ENCODE measurements at places on chromosomes 12 and 14.

DNA sequence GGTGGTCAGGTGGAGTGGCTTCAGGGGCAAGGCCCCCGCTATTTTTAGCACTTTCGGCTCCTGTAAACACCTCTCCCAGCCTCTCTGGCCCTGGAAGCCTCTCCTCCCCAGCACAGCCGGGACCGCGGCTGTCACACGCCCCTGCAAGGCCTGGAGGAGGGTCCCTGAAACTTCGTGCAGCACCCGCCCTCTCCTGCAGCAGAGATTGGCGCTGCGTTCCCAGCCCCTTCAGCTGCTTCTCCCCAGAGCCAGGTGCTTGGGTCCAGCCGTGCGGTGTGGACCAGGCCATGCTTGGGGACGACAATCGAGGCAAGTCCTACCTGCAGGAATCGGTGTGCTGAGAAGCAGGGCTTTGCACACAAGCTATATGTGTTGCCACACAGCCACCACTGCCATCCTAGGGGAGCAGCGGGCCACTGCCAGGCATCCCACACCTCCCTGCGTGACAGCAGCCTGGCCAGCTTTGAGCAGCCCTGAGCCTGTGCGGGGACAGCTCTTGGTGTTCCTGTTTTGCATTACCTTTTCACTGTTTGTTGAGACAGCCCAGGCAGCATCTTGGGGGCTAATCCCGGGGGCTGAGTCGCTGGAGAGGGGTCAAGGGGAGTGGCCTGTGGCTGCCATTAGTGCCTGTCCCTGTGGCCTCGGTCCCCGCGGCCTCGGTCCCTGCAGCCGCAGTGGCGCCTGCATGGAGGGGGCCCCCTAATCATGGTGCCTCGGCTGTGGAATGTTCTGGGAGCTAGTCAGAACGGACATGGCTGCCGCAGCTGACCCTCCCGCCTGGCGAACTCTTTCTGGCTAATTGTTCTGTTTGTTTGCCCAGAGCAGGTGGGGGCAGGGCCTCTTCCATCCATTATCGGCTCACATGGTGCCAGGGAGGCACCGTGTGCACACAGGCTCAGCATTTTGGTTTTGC, 27.6 kb upstream of the TRAF3 start:
- DNase-seq = no peak

DNA sequence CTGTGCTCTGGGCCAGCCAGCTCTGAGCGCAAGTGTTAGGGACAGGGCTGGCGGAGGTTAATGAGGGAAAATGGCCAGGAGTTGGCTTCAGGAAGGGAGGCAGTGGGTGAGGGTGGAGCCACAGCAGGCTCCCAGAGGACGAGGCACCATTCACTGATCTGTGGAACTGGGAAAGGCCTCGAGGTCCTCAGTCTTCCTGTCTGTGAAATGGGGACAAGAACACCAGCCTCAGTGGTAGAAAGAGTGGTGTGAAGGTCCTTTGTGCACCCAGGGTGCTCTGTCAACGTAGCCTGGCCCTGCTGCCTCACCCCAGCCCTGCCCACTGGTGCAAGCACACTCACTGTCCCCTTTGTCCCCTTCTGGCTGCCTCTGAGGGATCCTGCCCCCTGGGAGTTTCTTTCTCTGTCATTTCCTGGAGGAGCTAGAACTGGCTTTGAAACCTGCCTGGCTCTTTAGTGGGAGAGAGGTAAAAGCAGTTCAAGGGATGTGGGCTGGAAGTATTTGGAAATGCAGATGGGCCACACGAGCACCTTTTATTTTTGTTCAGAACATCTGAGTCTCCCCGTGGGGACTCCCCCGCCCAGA, 25.0 kb downstream of the SYNDIG1L start:
- DNase-seq = no peak

DNA sequence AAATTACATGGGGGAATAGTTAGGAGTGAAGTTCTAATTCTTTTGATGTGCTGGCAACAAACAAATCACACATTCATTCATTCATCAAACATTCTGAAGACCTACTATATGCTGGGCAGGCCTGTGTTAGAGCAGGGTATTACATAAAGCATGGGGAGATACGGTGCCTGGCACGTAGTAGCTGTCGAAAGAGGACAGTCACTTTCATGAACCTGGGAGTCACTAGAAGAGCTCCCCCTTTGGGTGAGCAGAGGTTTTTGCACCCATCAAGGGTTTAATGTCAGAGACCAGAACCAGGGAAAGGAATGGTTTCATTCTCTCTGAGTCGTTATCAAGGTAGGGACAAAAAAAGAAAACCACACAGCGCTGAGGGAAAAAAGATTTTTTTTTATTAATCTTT, 10.0 kb downstream of the LHX5 start:
- DNase-seq = no peak

DNA sequence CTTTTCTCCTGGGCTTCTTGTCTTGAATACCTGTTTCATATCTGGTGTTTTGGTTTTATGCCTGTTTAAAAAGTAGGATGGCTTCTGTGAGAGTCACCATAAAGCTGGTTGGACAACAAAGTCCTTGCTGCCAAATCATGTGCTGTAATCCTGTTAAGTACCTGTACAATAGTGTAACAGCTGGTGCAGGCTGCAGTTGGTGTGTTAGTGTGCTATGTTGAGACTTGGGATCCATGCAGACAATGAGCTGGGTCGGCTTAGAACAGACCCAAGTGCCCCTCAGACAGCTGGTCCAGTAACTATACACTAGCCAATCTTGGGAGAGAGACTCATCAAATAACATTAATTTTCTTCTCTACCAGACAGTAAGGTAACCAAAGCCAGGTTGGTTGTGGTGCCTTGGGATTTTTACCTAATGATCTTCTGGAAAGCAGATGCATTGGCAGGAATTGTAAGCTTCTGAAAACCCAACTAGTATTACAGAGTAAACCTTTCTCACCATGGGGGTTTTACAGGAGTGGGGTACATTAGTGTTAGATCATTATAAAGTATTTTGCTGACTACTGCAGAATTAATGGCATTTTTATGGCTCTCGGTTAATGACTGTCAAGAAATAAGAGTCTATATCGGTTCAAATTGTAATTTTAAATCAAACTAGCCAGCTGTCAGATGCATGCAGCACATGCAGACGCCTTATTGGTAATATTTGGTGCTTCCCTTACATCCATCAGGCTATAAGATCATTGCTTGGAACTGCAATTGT, 231.2 kb downstream of the PDZRN4 start:
- no peak for DNase-seq

- no peak for DNase-seq
Observed at GRCh38 chr12:48629541-48629940, 52.5 kb downstream of the KANSL2 start.

DNA sequence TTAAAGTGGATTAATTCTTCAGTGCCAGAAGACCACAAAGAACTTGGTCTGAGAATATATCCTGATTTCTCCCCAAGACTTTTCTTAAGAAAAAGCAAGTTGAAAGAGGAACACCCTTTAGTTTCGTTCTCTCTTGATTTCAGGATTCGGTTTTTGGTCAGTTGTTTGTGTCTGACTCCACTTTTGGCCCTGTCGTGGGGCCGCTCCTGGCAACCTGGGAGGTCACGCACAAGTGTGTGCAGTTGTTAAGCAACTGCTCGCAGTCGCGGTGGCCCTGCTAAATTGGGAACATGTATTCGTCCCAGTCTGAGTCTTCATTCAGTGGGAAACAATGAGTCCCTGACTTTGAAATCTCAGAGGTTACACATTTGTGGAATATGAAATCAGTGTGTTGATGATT, 68.7 kb downstream of the RGS6 start:
- no peak for DNase-seq

DNA sequence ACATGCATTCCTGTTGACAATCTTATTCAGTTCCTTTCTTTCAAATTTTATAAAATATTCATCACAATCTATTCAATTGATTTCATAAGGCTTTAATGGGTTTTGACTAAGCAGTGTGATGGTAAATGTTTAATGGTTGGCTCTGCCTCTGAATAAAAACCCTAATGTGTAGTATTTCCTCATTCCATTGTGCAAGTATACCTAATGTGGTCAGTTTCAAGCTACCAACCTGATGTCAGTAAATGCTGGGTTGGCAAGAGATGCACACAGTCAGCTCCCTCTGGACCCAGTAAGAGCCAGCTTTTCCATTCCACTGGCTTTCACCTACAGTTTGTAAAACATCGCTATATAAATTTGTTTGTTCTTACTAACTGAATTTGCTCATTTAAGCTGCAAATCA, 53.9 kb downstream of the METTL25 start:
- DNase-seq = no peak

GRCh38 chr14:76537906-76538647, 162.1 kb downstream of the ESRRB start:
- DNase-seq = no peak

DNA sequence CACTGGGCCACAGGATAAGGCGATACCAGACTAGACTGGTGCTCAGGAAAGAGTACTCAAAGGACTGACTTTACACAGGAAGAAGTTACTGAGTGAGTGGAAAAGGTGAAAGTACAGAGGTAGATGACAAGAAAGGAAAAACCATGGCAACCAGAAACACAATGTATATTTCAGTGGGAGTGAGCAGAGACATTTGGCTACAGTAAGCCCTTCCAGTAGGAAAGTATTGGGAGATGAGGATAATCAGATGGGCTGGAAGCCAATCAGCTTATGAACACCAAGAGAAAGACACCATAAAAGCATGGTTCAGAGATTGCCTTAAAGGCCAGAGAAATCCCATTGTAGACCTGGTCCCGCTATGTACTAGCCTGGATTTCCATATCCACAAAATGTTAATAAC, 51.6 kb downstream of the TMTC1 start:
- DNase-seq = no peak

GRCh38 chr12:40181490-40181889, 43.3 kb upstream of the LRRK2 start:
- DNase-seq = no peak

GRCh38 chr14:89588840-89589296, 171.8 kb upstream of the FOXN3 start:
- DNase-seq = no peak

GRCh38 chr14:37901978-37902377, 305.7 kb upstream of the SSTR1 start:
- DNase-seq = no peak

DNA sequence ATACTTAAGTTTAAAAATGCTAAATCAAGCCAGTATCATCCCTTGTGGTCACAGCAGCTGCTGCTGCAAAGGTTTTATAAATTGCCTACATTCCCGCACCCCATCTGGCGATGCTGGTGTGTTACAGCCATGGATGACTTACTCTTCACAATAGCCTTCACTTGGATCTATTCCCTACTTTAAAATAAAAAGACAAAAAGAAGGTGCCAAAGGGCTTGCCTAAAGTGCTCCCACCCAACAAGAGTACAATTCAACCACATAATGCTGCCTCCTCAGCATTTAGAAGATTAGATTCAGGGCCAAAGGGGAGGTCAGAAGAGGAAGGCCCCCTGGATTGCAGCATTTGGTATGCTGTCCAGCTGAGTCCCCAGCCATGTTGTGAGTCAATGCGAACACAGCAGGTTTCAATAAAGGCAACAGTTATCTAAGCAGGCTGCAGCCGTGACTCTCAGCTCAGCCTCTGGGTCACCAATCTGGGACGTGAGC, 176.1 kb downstream of the DAD1 start:
- DNase-seq = no peak

DNA sequence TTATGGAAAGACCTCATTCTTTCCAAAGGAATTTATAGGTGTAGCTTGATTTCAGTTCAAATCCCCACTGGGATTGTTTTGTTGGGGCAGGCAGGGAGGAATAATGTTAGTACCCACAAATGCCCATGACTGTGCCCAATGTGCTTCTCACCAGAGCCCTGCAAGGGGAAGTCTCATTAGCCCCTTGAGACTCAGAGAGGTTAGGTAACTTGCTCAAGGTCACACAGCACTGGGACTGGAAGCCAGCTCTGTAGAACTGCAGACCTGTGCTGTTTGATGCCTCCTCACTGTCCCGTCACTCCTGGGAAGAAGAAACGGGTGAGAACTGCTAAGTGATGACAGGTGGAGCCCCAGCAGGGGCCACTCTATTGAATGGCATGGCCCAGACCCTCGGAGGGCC, 8.9 kb downstream of the ANKRD9 start:
- no peak for DNase-seq

- DNase-seq = no peak
Observed at GRCh38 chr14:24051176-24051788, 527 bp upstream of the CARMIL3 start.

GRCh38 chr12:12294215-12295005, 27.6 kb upstream of the LRP6 start:
- no peak for DNase-seq

DNA sequence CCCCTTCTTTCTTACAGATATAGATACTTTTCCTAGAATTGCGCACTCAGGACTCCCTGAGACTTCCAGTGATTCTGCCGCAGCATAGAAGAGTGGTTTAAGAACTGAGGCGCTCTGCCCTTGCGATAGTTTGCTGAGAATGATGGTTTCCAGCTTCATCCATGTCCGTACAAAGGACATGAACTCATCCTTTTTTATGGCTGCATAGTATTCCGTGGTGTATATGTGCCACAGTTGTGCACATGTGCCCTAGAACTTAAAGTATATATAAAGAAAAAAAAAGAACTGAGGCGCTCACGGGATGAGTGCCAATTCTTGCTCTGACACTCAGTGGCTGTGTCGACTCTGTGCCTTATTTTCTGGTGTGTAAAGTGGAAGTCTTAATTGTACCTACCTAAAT, 1.4 kb upstream of the CPM start:
- DNase-seq = no peak

DNA sequence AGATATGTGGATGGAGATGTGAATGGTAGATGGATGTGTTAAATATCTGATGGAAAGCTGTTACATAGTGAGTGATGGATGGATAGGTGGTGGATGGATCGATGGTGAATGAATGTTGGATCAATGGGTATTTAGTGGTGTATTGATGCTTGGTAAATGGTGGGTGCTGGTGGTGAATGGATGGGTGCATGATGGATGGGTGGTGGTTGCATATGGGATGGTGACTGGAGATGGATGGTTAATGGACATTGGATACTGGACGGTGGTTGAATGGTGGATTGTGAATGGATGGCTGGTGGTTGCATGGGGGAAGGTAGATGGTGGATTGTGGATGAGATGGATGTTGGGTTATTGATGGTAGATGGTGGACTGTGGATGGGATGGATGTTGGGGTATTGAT, 2.1 kb upstream of the LBHD2 start:
- no peak for DNase-seq

GRCh38 chr14:71180397-71180796, 273.1 kb downstream of the PCNX1 start:
- no peak for DNase-seq

- DNase-seq = no peak
Observed at GRCh38 chr14:105377555-105378182, 20.7 kb upstream of the TEX22 start.

DNA sequence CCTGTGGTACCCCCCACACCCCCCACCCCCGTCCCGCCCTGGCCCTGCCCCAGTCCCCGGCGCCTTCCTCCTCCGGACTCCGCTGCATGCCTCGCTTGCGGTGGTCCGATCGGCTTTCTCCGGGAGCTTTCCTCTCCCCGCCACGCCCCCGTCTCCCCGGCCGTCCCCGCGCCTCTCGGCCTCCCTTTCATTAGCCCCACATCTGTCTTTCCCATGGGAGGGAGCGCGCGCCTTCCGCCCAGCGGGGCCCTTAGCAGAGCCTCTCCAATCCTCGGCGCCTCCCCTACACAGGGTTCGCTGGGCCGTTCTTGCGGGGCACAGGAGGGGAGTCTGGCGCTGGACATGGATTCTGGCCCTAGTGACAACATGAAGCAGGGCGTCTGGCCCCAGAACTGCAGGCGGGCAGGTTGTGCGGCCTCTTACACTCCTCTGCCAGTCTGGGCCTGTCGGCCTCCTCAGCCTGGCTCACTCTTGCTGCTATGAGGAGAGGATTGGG, 1.5 kb upstream of the EFS start:
- no peak for DNase-seq

Measured in kidney capillary endothelial cell (primary cell).